ENCODE measurements at places on chromosomes 1 and 21.

- DNase-seq, result no peak
Observed at GRCh38 chr1:102241431-102242338, 245.0 kb upstream of the OLFM3 start.

DNA sequence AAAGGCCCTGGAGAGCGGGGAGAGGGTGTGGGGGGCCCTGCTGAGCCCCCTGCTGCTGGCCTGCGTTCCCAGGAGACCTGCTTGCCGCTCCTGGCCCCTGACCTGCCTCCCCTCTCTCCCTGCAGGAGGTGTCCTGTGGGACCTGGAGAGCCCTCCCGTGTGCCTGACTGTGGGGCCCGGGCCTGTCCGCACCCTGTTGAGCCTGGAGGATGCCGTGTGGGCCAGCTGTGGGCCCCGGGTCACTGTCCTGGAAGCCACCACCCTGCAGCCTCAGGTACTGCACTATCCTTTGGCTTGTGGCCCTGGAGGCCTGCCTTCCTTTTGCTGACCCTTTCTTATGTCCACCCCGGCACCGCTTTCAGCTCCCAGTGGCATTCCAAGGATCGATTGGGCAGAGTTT lies 90.8 kb upstream of the ACTL8 start:
- DNase-seq, result no peak

- no peak for DNase-seq
Observed at GRCh38 chr1:6273380-6273891, 12.5 kb upstream of the GPR153 start.

GRCh38 chr1:117622726-117623125 lies 16.9 kb downstream of the TENT5C start:
- DNase-seq, result no peak

DNA sequence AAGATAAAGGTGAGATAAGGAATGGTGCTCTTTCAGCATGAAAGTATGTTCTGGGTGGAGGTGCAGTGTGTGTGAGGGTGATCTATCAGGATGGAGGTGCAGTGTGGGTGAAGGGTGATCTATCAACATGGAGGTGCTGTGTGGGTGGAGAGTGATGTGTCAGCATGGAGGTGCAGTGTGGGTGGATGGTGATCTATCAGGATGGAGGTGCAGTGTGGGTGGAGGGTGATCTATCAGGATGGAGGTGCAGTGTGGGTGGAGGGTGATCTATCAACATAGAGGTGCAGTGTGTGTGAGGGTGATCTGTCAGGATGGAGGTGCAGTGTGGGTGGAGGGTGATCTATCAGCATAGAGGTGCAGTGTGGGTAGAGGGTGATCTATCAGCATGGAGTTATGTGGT lies 12.3 kb upstream of the MAP10 start:
- DNase-seq, result no peak

- DNase-seq, result no peak
Observed at GRCh38 chr1:106022312-106022902, 1034.1 kb upstream of the PRMT6 start.

GRCh38 chr1:203777596-203777995 lies 12.6 kb downstream of the LAX1 start:
- no peak for DNase-seq

DNA sequence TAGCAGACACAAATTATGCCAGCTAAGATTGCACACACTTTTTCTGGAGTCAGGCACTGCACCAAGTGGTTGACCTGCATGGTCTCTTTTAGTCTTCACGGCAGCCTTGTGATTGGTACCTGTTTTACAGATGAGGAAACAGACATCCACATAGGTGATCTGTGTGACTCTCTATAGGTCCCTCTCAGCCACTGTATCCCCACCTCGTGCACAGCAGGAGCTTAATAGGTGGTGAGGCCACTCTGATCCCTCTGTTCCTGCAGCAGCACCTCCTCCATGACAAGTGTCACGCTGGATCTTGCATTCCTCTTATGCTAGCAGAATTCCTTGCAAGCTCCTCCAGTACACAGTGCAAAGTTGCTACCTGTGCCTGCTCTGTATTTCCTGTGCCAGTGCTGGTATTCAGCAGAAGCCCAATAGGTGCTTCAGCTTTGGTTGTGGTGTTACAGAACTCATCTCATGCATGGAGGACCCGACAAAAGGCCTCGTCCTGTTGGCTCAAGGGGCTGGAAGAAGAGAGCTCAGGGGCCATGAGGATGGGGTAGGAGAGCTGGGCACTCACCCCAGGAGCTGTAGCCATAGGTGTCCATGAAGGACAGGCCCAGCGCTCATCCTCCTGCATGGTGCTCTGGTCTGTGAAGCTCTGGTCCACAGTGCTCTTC lies 546.7 kb downstream of the PTPRU start:
- DNase-seq, result no peak

- no peak for DNase-seq
Observed at GRCh38 chr1:31007462-31007991, 58.0 kb downstream of the PUM1 start.

DNA sequence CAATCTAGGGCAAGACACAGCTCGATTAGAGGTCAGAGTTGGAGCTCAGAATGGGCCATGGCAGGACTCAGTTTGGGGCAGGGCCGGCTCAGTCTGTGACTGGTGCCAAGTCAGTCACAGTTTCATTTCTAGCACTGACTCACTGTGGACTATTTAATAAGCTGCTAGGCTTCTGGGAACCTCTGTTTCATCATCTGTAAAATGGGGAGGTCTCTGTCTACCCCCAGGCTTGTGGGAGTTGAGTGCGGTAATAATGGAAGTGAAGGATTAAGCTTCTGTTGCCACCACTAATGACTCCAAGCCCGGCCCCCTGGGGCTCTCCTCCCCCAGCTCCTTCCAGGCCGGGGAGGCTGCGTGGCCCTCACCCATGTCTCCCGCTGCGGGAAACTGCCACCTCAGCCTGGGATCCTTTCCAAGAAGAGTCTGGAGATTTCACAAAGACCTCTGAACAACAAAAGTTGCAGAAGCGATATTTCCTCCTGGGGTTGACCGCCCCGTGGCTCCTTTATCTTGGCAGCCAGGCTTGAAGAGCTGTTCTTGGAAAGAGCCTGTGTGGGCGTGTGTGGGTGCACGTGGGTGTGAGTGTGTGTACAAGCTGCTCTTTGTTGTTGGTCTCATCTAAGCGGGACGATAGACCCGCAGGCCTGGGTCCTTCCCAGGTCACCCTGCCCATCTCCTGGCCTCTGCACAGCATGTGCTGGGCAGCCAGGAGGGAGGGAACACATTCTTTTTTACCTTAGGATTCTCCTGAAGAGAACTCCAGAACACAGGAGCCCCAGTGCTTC lies 29.1 kb downstream of the KNCN start:
- DNase-seq, result no peak
